NCI-H345 (cell line): ENCODE measurements at places on chromosomes 7 and 10.

GRCh38 chr10:73732931-73733623 lies 11.1 kb upstream of the SEC24C start:
- DNase-seq, result no peak

GRCh38 chr10:102431452-102432124 lies 786 bp downstream of the CUEDC2 start:
- no peak for DNase-seq

- DNase-seq, result no peak
Observed at GRCh38 chr7:31679574-31680305, 7.3 kb upstream of the PPP1R17 start.

DNA sequence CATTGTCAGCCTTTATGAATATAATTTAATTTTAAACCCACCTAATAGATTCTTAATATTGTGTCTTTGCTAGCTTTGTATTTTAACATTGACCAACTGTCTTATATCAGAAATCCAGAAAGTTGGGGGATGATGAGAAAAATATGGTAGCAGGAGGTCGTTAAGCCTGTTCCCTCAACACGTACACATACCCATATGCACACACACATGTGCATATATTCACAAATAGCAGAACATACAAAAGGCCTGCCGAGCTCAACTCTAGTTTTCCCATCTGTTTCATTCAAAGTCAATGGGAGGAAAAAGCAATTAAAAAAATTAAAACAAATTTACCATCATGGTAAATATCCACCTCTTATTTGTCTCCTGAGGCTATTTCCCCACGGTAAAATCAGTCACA lies 25.9 kb upstream of the PTPRZ1 start:
- DNase-seq, result no peak

GRCh38 chr10:111579473-111579872 lies 502.6 kb downstream of the ADRA2A start:
- no peak for DNase-seq

GRCh38 chr10:75233444-75234016 lies 2.2 kb downstream of the COMTD1 start:
- no peak for DNase-seq

DNA sequence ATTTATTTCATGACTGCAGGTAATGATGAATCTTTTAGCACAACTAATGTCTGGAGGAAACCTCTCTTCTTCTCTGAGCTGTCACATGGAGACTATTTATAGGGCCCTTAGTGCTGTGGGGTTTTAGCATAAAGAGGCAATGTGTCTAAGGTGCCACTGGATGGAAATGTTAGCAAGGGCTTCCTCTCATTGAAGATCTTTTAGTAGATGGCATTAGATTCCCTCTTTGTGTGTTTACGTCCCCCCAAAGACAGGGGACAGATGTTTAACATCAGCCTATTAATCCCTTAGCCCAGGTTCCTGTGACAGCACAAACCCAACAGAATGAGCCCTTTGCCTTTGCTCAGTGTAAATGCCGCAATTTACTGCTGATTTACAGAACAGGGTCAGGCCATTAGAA lies 208.6 kb downstream of the SKAP2 start:
- no peak for DNase-seq

- no peak for DNase-seq
Observed at GRCh38 chr7:2626498-2627117, 5.2 kb upstream of the TTYH3 start.

DNA sequence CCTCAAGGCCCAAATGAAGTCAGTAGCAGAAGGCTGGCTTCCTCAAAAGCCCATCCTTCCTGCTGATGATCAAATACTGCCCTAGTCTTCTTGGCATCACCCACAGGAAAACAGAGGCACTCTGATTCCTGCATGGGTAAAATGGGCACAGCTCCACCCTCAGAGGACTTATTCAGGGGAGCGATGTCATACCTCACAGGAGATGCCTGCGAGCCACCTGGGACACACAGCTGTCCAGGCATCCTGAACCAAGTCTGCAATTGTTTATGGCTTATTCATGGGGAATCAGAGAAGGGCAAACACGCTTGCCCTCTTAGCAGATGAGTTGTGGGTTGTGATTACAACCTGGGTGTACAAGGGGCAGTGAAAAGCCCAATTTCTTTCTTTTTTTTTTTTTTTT lies 22.0 kb upstream of the LMTK2 start:
- no peak for DNase-seq

DNA sequence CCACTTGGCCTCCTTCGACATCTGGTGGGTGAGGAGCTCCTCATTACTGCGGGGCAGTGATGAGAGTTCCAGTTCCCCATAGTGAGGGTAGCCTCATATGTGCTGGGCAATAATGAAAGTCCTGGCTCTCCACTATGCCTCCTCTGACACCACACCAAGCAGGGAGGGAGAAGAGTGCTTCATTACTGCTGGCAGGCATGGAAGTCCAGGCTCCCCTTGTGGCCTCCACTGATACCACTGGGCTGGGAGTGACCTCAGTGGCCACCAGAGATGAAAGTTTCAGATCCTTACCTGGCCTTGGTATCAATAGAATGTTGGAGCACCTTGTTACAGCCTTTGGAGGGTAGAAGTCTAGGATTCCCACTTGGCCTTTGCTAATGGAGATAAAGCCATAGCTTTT lies 6.5 kb downstream of the DUS4L start:
- no peak for DNase-seq

- DNase-seq, result no peak
Observed at GRCh38 chr10:102233997-102234396, 7.3 kb downstream of the PITX3 start.

- DNase-seq, result no peak
Observed at GRCh38 chr7:65809982-65810288, 62.9 kb upstream of the VKORC1L1 start.

- no peak for DNase-seq
Observed at GRCh38 chr10:44439239-44439957, 54.5 kb upstream of the CXCL12 start.

- no peak for DNase-seq
Observed at GRCh38 chr7:45681596-45682357, 107.6 kb downstream of the ADCY1 start.

- DNase-seq, result no peak
Observed at GRCh38 chr10:70782086-70782745, 3.0 kb downstream of the TBATA start.

DNA sequence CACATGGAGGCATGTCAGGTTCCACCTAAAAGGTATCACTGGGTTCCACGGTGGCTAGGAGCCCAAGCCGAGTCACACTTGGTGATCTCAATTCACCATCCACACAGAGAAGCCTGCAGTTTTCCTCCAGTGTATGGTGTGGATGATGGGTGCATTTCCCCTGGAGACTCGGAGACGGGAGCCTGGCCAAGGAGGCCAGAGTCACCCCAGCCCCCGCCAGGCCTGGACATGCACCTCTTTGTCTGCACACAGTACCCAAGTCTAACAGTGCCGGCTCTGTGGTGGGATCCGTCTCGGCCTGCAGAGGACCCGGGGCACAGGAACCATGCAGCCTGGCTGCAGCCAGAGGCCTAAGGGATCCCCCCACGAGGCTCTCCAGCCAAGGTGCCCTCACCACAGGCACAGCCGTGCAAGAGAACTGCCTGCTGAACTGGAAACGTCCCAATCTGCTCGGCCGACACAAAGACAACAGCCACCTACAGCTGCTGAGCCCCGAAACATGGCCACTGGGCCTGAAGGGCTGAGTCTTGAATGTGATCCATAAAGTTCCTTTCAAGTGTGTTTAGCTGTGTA lies 75.2 kb downstream of the DIP2C start:
- DNase-seq, result no peak

GRCh38 chr10:103739039-103739764 lies 116.2 kb downstream of the SH3PXD2A start:
- DNase-seq, result no peak

DNA sequence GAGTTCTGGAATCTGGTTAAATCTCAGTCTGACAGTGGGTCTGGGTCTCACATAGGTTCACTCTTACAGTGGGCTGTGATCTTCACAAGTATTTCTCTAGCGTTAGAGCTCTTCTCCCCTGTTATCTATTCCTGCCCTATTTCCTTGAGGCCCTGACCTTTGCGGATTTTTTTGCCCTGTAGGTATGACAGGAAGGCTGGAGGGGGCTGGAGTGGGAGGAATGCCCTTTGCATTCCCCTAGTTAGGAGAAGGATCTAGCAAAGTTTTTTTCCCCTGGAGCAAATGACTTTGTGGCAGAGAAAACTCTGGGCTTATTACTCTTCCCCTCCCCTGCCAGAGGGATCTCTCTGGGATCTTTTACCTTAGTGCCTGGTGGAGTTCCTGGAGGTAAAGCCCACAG lies 49.2 kb downstream of the GALNT11 start:
- DNase-seq, result no peak

- DNase-seq, result no peak
Observed at GRCh38 chr7:17844022-17844421, 96.3 kb downstream of the SNX13 start.

DNA sequence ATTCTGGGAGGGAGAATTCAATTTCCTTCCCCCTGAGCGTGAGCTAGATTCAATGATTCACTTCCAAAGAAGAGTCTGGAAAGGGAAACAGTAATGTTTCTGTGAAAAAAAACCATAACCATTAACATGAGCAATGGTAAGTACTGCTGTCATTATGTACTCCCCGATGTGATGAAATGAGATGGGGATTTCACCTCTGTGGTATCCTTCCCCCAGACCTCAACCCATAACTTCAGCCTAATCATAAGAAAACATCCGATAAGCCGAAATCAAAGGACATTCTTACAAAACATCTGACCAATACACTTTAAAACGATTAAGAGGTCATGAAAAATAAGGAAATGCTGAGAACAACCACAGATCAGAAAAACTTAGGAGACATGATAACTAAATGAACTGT lies 27.2 kb downstream of the EZH2 start:
- DNase-seq, result no peak

DNA sequence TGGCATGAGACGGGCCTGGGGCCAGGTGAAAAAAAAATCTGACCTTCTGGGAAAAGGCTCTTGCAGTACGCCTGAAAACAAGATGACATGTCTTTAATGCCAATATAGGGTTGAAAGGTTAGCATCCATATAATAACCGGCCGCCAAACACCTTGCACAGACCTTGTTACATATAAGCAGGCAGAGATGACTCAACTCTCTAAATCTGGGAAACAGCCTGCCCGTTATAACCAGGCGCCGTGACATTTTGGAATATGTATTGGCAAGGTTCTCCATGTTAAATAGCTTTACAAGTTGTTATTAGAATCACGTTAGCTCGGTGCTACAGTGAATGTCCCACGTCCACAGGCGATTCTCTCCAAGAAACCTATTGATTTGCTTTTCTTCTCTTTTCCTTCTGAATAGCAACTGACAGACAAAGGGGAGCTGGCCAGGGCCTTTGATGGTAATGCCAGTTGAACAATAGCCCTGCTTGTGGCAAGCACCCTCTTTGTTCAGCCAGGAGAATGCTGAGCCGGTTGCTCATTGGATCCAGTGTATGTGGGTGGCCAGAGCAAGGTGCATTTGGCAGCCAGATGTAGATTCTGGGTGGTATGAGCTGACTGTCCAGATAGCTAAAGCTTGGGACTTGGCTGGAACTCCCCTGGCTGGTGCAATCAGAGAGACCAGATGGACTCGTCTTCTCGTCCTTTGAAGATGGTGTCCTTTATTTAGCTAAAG lies 80.1 kb upstream of the AUTS2 start:
- DNase-seq, result no peak

DNA sequence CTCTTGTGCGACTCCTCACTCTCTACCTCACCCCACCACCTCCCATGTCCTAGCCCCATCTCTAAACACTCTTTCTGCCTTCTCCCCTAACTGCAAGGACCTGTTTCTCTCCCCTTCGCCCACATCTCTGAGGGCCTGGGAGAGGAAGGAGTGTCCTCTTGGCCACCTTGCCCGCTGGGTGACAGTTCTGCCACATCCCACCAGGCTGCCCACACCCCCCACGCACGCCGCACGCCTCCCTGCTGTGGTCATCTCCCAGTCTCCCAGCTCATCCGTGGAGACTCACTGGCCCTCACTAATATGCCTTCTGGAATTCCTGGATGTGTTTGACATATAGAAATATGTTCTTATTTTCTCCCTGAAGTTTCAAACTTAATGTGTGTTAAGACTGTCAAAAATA lies 48.5 kb downstream of the GRB10 start:
- DNase-seq, result no peak

DNA sequence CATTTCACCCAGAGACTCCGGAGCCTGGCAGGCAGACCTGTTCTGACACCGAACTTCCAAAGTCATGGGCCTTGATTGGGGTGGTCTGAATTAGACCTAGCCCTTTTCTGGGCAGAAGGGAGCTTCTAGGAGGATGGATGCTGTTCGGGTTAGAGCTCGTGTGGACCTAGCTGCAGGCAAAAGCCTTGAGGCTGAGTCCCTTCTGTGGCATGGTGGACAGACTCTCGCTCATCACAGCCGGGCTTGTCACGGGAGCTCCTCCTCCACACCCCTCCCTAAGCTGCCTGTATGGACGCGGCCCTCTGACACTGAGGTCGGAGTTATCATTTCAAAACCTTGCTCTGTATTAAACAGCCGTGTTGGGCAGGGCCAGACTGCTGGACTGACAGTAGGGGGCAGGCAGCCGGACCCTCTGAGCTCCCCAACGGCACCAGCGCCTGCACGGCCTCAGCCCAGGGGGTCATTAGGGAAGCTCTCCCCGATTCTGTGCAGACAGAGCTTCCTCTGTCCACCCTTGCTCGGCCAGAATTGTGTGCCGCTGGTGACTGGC lies 2.2 kb downstream of the IRF5 start:
- no peak for DNase-seq

DNA sequence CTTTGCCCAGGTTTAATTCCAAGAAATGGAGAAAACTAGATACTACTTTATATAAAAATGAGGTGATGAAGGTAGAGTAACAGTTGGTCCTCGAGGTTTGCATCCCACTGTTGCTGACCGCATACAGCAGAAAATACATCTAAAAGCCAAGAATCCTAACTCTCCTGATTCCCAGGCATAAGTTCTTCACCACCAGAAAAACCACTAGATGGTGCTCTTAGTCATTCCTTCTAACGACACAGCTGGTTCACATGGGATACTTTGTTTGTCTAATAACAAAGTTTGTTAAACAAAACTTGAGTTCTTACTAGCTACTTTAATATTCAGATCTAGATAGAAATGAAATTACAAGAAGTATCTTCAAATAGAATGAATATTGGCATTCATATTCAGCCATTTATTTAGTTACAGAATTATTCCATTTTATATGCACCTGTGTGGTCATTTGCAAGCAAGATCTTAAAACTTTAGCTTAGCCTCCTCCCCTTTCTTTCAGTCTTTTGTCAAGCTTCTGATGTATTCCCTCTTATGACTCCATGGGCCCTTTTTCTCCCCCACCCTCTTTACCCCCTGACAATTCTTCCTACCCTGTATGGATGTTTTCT lies 54.1 kb upstream of the CYP26C1 start:
- no peak for DNase-seq

- no peak for DNase-seq
Observed at GRCh38 chr10:93211991-93212390, 138.3 kb downstream of the CYP26A1 start.

DNA sequence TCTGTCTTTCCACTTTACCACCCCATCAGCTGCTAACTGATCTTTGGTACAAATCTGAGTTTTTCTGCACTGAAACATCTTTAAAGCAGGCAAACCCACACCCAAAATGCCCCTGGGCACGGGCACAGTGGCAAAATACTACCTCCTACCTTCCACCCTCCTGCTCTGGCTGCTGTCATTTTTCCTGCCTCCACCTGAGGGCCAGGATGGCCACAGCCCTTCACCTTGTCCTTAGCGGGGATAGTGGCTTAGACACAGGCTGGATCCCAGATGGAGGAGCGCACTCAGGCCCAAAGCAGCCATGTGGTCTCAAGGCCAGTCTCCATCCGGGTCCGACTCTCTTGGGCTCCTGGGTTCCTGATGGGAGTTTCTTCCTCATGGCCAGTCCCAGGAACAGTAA lies 98.3 kb downstream of the HIF1AN start:
- no peak for DNase-seq
